ENCODE measurements at places on chromosomes 6 and 20.

- peak; percentile 85 for DNase-seq
Measured at GRCh38 chr6:46491628-46492547, 639 bp upstream of the RCAN2 start.

- DNase-seq, result no peak
Measured at GRCh38 chr6:101545191-101545590, 151.7 kb downstream of the GRIK2 start.

- DNase-seq, result no peak
Measured at GRCh38 chr6:111764238-111765175, 108.7 kb downstream of the FYN start.

DNA sequence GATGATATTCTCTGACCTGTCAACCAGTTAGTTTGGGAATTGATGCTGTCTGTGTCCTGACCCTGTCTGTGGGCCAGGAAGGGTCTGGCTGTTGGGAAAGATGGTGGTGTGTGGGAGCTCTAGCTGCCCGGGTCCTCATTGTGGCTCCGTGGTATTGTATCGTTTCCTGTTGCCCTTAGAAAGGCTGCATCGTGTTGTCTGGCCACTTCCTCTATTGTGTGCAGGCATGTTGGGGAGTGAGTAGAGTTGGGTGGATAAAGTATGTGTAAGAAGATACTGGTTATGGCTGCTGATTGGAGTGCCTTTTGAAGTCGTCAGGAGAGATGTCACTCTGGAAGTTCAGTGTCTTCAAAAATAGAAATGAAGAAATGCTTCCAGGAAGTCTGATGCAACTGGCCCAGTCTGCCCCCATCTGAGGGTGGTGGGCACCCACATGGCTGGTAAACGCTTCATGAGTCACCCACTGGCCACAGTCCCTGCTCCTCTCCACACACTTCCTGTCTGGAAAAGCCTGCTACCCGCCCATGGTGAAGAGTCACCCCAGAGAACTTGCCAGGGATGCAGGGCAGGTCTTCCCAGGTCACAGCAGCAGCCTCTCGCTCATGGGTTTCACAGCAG is 27.9 kb downstream of the PPARD start:
- peak; percentile 56 for DNase-seq

- DNase-seq, result no peak
Measured at GRCh38 chr6:40148882-40149573, 214.8 kb upstream of the MOCS1 start.

- no peak for DNase-seq
Measured at GRCh38 chr6:21603082-21603952, 9.8 kb downstream of the SOX4 start.

GRCh38 chr6:33433544-33434191 is 13.8 kb downstream of the SYNGAP1 start:
- DNase-seq, result no peak

- no peak for DNase-seq
Measured at GRCh38 chr6:112113918-112114317, 26.5 kb downstream of the FAM229B start.

DNA sequence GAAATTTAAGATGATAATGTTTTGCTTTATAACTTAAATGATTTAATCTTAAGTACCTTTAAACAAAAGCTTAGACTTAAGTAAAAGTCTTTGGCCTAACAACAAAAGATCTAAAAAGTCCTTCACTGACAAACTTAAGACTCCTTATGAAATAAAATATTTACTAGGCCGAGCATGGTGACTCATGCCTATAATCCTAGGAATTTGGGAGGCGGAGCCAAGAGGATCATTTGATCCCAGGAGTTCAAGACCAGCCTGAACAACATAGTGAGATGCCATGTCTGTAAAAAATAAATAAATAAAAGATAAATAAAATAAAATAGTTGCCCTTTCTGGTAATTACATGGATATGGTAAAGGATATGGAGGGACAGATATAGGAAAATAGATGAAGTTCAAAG is 12.4 kb downstream of the KATNA1 start:
- no peak for DNase-seq

DNA sequence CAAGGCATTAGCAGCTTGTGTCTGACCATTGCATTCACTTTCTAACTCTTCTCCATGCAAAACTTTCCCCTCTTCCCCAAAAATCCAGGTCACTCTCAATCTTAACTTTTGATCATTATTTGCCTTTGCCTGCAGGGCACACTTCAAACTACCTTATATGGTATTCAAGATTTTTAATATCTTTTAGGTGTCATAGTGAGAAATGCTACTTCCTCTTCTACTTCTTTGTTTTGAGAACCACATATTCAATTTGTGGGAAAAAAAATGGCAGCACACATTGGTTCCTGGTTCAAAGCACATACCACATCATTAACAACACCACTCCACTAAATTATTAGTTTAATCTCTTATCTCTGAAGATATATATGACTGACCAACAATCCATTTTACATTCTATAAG is 1267.0 kb upstream of the CITED2 start:
- no peak for DNase-seq

- peak; percentile 85 for DNase-seq
Measured at GRCh38 chr20:49928411-49929141, 7.6 kb upstream of the RNF114 start.
